Stimulated activated CD8-positive, alpha-beta memory T cell treated with anti-CD3 and anti-CD28 coated beads, Interleukin-15, amount 100 ng/mL, for 4 hours (primary cell): ENCODE measurements at places on chromosomes 16 and 17.

DNA sequence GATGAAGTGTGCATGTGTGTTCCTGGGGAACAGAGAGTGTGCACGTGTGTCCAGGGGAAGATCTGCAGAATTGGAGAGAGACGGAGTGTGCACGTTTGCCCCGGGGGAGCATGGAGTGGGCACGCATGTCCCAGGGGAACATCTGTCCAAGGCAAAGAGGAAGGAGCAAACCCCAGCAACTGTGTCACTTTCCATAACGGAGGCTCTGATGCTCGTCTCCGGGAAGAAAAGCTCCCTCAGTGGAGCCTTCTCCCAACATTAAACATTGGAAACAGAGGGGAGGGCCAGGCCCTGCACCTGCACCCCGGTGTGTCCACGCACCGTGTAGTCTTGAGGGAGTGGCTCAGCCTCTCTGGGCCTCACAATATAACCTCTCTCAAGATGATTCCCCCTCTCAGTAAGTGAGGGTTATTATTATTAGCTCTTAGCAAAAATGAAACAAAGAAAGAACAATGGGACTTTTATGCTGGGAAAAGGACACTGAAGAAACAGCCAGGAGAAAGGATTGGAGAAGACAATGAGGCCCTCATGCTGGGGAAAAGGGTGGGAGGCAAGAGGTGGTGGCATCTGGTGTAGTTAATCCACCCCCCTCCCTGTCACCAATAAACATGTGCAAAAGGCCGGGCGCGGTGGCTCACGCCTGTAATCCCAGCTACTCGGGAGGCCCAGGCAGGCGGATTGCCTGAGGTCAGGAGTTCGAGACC is 7.6 kb downstream of the RAB40B start:
- no peak for DNase-seq

DNA sequence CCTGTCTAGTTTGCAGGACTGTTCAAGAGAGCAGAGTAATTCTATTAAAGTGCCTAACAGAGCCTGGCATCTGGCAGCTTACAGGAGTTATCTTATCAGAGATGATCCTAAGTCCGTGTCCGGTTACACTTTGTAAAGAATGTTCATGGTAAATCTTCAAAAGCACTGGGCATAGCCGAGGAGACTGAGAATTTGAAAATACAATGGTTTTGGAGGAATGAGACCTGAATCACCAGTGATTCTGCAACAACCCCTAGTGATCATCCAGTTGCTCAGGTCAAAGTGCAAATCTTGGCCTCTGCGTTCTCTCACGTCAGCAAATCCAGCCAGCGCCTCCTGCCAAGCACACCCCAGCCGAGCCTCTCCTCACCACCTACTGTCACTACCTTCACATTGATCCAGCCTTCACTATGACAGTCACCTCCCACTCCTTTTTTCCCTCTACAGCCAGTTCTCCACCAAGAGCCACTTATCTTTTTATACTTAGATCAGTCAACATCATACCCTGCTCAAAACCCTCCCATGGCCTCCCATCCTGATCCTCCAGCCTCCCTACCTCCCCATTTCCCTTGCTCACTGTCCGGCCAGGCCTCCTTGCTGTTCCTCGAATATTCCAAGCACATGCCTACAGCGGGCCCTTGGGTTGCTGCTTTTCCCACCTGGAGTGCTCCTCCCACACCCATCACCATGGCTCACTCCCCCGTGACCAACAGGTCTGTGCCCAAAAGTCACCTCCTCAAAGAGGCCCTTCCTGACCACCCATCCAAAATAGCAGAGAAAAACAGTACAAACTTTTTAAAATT is 57.4 kb upstream of the ERN1 start:
- no peak for DNase-seq

DNA sequence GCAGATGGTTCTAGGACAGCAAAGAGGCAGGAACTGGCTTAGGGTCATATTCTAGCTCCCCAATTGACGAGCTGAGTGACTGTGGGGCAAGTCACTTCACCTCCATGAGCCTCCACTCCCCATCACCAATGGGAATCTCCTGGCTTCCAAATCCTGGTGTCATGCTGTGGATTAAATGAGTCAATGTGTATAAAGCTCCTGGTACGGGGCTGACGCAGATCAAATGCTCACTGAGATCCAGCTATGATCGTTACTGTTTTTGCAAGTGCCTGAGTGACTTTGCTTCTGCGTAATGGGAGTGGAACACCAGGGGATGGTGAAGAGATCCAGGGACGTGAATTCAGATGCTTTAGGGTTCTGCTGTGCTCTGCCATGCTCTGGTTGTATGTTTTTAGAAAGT is 2.4 kb downstream of the SEC14L5 start:
- no peak for DNase-seq

DNA sequence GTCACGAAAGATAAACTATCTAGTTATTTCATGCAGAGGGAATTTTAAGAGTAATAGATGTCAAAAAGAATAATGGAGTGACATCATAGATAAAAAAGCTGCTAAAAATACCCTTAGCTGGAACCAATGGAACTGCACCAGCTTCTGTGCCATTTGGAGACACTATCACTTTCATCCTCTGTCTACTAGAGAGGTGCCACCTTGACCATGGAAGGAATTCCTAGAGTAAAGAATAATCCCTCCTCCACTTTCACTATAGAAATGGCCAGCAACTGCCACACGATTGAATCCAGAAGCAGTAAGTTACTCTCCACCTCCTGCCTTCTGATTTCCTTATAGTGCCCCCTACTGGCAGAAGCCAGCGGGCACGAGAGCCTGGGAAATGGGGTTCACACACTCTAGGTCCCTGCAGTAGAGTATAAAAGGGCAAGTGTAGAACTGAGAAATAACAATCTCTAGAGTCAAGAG is 2.8 kb upstream of the ALDH3A2 start:
- DNase-seq = no peak

DNA sequence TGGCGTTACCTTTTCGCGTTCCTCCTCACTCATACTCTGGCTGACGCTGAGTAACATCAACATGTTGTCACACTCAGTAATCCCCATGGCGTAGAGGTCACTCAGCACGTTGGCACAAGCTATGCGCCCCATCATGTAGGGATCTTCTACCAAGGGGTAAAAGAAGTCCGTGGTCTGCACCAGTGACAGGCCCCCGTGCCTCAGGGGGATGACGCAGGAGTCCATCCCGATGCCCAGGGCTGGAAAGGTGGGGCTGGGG is 596 bp downstream of the SEPHS2 start:
- no peak for DNase-seq

DNA sequence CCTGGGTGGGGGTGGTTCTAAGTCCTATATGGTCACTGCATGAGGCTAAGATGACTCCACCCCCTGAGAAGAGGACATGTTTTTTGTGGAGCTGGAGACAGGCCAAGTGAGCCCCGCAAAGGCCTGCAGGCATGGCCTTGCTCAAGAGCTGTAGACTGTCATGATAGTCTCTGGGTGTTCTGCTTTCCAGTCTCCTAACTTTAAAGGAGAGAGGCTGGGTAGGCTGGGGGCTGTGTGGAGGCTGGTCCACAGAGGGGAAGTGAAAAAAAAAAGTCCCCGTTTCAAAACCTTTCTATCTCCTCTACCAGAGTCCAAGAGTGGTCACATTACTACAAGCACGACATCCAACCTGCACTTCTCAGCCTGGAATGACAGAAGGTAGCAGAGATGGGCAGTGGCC is 27.1 kb downstream of the CDRT4 start:
- no peak for DNase-seq

DNA sequence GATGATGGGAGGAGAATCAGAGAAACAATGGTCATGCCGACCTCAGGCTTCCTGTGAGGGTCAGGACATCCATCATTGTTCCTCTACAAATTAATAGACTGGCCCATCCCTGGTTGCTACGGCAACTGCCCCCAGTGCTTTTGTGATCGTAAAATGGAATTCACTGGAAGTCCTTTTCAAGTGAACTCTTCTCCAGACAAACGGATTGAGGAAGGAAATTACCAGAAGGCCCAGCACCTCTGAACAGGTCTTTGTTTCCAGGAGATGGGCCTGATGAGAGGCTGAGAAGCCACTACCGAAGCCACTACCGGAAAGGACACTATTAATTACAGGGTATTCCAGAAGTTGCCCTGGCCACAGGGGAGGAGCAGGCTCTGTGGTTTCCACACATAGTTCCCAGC is 126.0 kb downstream of the MGAT5B start:
- no peak for DNase-seq

- no peak for DNase-seq
Measured at GRCh38 chr16:29316761-29317183, 89.7 kb downstream of the NPIPB11 start.

GRCh38 chr16:3465911-3466584 is 22.6 kb downstream of the NAA60 start:
- DNase-seq = no peak

GRCh38 chr16:15542261-15542660 is 100.7 kb downstream of the MARF1 start:
- DNase-seq = no peak

DNA sequence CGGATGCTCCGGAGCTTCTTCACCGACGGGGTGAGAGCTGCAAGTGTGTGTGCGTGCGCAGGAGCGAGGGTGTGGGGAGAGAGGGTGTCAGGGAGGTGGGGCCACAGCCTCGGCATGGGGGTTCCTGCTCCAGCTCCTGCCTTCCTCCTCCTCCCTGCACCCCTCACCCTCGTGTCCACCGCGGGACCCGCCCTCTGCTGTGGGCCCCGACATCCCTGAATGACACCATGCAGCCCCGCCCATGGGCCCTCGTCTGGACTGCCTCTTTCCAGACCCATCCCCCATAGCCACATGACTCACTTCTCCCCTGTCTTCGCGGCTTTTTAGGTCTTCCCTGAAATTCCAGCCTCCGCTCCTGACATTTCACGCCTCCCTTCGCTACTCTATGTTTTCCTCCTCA is 41.6 kb downstream of the ARHGAP23 start:
- DNase-seq = no peak

GRCh38 chr16:80723981-80724380 is 80.4 kb downstream of the CDYL2 start:
- DNase-seq = no peak

DNA sequence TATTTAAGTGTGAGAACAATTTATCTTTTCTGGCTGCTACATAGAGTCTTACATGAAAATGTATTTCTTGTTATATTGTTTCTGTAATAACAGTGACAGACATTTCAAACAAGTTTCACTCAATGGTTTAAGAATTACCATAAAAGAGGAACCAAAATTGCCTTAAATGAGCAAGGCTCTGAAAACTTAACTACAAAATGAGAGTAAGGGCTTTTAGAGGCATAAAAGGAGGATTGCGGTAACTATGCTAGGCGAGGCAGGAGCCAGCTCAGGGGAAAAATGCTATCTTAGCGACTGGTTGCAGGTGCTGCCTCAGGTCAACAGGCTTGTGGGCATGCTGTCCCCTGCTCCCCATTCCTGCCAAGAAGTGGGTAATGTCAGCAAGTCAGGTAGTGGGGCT is 81.7 kb upstream of the MSI2 start:
- no peak for DNase-seq

DNA sequence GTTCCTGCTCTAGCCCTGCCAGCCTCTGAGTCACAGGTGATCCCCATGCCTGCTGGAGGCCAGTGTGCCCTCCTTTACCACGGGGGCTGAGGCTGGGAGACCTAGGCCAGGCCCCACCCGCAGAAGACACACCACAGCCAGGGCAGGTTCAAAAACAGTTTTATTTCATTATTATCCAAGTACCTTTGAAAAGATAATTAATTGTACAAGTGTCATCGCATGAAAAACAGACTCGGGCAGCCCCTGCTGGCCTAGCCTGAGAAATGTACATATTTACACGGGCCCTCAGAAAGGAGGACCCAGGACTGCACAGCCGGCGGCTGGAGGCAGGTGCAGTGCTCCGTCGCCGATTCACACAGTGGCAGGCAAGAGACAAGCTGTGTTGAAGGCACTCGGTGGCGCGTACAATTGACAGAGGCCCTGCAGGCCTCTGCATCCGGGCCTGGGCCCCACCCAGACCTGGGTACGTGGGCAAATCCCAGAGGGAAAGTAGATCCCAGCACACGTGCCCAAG is 4.4 kb downstream of the PDIA2 start:
- DNase-seq = no peak

DNA sequence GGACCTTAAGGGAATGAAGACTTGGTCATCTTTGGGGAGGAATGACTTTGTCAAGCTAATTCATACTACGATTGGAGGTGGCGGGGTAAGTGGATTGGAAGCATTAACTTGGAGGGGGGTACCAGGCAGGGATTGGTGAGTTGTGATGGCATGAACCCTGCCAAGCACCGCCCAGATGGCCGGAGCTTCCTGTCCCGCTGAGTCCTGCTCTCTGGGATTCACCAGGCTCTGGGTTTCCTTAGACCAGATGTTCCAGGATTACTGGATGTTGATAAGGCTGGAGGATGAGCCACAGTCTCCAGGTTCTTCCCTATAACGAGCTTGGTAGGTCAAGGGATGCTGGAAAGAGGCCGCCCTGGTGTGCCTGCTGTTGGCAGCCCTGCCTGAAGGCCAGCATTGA is 154.9 kb downstream of the SDK2 start:
- no peak for DNase-seq

DNA sequence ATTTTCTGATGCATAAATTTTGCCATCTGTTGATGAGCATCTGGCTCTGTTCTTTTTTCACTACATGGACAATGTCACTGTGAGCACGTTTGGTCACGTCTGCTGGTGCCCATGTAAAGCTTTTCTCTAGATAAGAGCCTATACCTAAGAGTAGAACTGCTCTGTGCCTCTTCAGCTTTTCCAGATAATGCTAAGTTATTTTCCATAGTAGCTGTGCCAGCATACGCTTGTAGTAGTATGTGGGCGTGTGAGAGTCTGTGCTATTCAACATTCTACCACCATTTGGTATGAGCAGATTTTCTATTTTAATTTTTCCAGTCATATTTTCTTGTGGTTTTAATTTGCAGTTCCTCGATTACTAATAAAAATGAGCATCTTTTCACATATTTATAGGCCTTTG is 33.2 kb downstream of the VPS35L start:
- no peak for DNase-seq

- no peak for DNase-seq
Measured at GRCh38 chr17:8311131-8311790, 1.2 kb downstream of the ARHGEF15 start.

GRCh38 chr16:70662991-70663523 is 16.7 kb downstream of the IL34 start:
- DNase-seq = no peak

- DNase-seq = no peak
Measured at GRCh38 chr17:34337701-34338100, 18.5 kb downstream of the CCL8 start.

DNA sequence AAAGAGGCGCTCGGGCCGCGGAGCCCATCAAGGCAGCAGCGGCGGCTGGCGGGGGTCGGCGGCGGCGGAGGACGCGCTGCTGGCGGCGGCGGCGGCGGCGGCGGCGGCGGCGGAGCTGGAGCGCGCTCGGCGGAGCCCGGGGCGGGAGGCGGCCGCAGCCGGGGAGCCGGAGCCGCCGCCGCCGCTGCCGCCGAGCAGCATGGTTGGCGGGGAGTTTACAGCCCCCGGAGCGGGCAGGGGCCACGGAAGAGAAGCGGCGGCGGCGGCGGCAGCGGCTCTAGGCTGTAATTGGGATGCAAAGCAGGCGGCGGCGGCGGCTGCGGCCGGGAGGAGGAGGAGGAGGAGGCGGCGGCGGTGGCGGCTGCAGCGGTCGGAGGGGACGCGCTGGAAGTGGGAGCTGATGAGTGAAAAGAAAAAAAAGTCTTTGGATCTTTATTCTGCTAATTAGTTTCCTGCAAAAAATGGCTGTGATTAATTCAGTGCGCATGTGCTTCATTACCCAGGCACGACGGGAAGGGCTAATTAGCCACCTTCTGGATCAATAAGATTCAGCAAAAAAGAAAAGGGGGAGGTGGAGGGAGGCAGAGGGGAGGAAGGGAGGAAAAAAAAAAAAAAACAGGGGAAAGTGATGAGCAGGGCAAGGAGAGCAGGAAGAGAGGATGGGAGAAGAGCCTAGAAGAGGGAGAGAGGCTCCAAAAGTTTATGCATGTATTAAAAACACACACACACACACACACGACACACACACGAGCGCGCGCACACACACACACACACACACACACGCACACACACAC is 10.9 kb upstream of the ZFHX3 start:
- no peak for DNase-seq
